Ecto neural progenitor cell (in vitro differentiated cells): ENCODE measurements at places on chromosomes 12 and 14.

GRCh38 chr12:130800312-130800711 lies 38.7 kb downstream of the STX2 start:
- DNase-seq, result no peak

GRCh38 chr12:133165776-133166175 lies 15.5 kb upstream of the ZNF268 start:
- no peak for DNase-seq

GRCh38 chr14:95442016-95442632 lies 74.3 kb downstream of the SYNE3 start:
- DNase-seq, result no peak

DNA sequence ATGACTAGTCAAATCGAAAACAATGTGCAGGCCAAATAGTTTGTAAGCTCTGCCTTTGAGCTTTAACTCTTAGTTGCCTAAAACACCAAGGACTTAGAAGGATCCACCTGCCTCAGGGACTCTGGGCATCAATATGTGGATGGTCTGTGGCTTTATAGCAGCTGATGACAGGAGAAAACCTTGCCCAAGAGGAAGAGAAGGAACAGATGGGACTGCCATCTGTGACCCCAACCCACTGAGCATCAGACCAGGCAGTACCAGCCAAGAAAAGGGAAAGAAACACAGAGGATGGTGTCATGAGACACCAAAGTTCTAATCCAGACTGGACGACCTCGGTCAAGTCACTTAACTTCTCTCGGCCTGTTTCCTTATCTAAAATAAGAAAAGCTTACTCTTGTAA lies 12.7 kb downstream of the TGFB3 start:
- DNase-seq, result no peak

GRCh38 chr12:24839268-24839791 lies 109.6 kb downstream of the BCAT1 start:
- DNase-seq, result no peak

GRCh38 chr12:58916921-58917511 lies 3.3 kb downstream of the LRIG3 start:
- no peak for DNase-seq

GRCh38 chr12:47812797-47813510 lies 6.7 kb downstream of the HDAC7 start:
- peak; percentile 90 for DNase-seq
